ENCODE measurements at places on chromosomes 1 and 21. TPM values are rescaled to one million over a fixed set of nuclear protein-coding genes. Genes with fewer than 3 reads are reported as not detected.

DNA sequence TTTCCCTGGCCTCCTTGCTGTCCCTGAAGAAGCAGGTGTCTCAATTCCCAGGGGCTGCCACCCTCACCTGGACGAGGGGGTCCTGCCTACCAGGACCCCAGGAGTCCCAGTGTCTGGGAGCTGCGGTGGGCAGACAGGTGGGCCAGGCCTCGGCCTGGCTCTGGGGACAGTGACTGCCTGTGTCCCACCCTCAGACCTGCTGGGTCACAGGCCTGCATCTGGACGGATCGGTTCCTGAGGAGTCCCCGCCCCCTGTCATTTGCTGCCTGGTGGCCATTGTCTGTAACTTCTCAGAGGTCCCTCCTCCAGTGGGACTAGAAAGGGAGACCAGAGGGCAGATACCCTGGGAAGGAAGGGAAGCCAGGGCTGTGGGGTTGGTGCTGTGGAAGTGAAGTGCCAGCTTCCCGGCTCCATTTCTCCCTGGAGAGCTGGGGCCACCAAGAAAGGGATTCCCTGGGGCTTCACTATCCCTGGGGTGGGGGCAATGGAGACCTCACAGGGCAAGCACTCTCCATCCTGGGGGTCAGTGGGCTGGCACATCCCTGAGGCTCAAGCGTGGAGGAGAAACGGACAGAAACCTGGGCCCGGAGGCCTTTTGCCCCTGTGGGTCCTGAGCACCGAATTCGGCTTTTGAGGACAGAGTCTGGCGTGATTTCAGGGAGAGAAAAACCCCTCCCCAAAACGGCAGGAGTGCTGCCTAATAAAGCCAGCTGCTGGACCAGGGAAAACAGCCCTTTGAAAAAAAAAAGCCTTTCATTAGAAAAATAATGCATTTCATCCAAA, 157.3 kb downstream of the PEX14 start:
- H3K4me1 ChIP-seq: no peaks in the 10 kb centered on the region
- peak; percentile 49 for DNase-seq
- H3K4me3 ChIP-seq: no peak overlapping the region
- H3K36me3 ChIP-seq: no peaks in the 10 kb centered on the region
- no peaks in the 10 kb centered on the region for H3K27me3 ChIP-seq
- H3K27ac ChIP-seq: no peak overlapping the region

GRCh38 chr1:47709019-47709871, 271.4 kb downstream of the FOXD2 start:
- H3K27me3 ChIP-seq: peaks cover 43% of the 10 kb centered on the region
- no peak overlapping the region for H3K4me3 ChIP-seq
- H3K27ac ChIP-seq: no peak overlapping the region
- no peak for DNase-seq
- H3K36me3 ChIP-seq: no peaks in the 10 kb centered on the region

- H3K27ac ChIP-seq: peak overlapping the region; percentile 90
- no peaks in the 10 kb centered on the region for H3K27me3 ChIP-seq
- no peaks in the 10 kb centered on the region for H3K36me3 ChIP-seq
- DNase-seq: no peak
- peak overlapping the region; percentile 98 for H3K4me3 ChIP-seq
Measured at GRCh38 chr1:160032165-160032820, 503 bp upstream of the PIGM start.

GRCh38 chr1:107777664-107778047, 187.3 kb downstream of the VAV3 start:
- H3K4me1 ChIP-seq: peaks cover 8% of the 10 kb centered on the region
- H3K4me3 ChIP-seq: no peak overlapping the region
- no peak for DNase-seq
- H3K36me3 ChIP-seq: no peaks in the 10 kb centered on the region

- peak overlapping the region; percentile 96 for H3K4me3 ChIP-seq
- no peak for DNase-seq
- peaks cover 48% of the 10 kb centered on the region for H3K4me1 ChIP-seq
- H3K36me3 ChIP-seq: peaks cover 14% of the 10 kb centered on the region
- H3K27ac ChIP-seq: peak overlapping the region; percentile 93
- H3K27me3 ChIP-seq: no peaks in the 10 kb centered on the region
Measured at GRCh38 chr1:183634429-183635065, 1.0 kb downstream of the ARPC5 start.

DNA sequence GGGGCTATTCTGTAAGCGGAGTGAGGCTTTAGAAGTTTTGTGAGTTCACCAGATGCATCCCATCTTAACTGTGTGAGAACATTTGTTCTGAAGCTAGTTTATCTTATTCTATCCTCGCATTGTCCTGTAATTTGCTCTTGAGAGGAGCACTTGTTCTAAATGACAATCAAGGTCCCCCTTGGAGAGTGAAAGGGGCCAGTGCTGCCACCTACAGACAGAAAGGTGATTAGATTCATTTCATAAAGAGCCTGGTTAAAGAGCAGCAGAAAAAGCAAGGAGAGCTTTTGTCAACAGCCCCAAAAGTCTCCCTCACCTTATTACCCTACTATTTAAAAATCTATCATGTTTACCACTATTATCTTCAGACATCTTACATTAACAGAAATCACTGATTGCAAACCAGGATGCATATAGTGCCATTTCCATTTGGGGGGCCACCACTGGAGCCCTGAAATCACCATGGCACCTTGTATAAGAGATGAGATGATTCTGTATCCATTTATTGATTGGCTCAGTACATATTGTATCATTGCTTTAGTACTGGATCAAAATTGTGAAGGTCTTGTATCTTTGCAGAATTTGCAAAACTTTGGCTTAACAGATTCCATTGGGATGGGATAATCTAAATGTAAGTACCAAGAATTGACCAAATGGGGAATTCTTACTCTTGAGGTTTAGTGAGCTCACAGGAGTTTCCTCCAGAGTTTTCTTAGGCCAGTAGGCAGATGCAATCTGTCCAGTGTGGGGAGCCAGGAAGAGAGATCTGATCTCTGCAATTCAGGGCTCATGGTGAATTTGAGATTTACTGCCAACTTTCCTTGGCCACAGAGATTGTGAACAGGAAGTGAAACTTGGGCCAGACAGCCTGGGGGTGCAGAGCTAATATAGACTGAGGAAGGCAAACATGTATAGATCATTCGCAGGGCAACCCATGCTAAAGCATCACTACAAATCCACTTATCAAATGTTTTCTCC, 64.3 kb upstream of the TRABD2B start:
- no peak overlapping the region for H3K27ac ChIP-seq
- H3K4me1 ChIP-seq: no peaks in the 10 kb centered on the region
- H3K27me3 ChIP-seq: peaks cover 13% of the 10 kb centered on the region
- no peak overlapping the region for H3K4me3 ChIP-seq
- H3K36me3 ChIP-seq: no peaks in the 10 kb centered on the region

DNA sequence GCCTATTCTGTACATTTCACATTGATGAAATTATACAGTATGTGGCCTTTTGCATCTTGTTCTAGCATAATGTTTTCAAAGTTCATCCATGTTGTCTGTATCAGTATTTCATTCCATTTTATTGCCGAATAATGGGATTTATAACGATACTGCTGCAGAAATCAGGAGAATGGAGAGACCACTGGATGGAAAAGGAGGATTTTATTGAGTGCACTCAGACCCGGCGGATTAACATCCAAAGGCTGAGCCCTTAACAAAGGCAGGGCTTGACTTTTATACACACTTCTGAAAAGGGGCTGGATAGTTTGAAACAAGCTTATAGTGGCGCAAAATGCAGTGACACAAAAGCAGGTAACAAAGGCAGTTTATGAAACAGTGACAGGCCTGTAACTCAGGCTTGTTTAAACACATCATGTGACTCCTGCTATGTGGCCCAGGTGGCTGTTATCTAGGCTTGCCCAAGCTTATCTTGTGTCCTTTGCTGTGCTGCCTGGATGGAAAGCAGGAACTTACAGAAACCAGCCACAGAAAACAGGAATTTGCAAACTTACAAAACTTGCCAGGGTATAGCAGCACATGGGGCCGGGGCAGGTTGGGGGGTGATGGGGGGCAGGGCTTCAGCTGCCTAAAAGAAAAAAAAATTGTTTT, 32.8 kb upstream of the KCNJ15 start:
- H3K4me3 ChIP-seq: no peak overlapping the region
- peaks cover 7% of the 10 kb centered on the region for H3K4me1 ChIP-seq
- peaks cover 3% of the 10 kb centered on the region for H3K27me3 ChIP-seq
- no peak for DNase-seq
- H3K27ac ChIP-seq: no peak overlapping the region
- H3K36me3 ChIP-seq: peaks cover 22% of the 10 kb centered on the region

GRCh38 chr1:173410794-173411236, 66.3 kb upstream of the PRDX6 start:
- peak overlapping the region; percentile 87 for H3K4me3 ChIP-seq
- DNase-seq: peak; percentile 88
- H3K27me3 ChIP-seq: no peaks in the 10 kb centered on the region

GRCh38 chr1:164922585-164922984, 363.6 kb downstream of the PBX1 start:
- no peak for DNase-seq
- H3K36me3 ChIP-seq: no peaks in the 10 kb centered on the region
- H3K27ac ChIP-seq: no peak overlapping the region
- H3K27me3 ChIP-seq: no peaks in the 10 kb centered on the region
- no peaks in the 10 kb centered on the region for H3K4me1 ChIP-seq

- H3K4me3 ChIP-seq: no peak overlapping the region
- DNase-seq: no peak
- no peaks in the 10 kb centered on the region for H3K4me1 ChIP-seq
- no peak overlapping the region for H3K27ac ChIP-seq
Measured at GRCh38 chr1:218390618-218391017, 45.5 kb downstream of the TGFB2 start.

Gene ALX3
- total RNA-seq: not detected

Gene ACTL8
- not detected for total RNA-seq

Gene CRYBG2
- total RNA-seq: not detected

Data from natural killer cell treated with Interleukin-12 subunit alpha and Interleukin-12 subunit beta and Interleukin-15 and Interleukin-18, amount 100 ng/mL, for 72 hours (primary cell).